Ureter (tissue), 1 donor: ENCODE measurements at places on chromosomes 3 and 15. TPM values are rescaled to one million over a fixed set of nuclear protein-coding genes. Genes with fewer than 3 reads are reported as not detected.

GMNC gene
- total RNA-seq: not detected

C3orf85 gene
- not detected for total RNA-seq

TM4SF1 gene
- total RNA-seq: 58.1 TPM

ATP2B2 gene
- not detected for total RNA-seq

TNFAIP8L3 gene
- 20.6 TPM for total RNA-seq
